ENCODE measurements at places on chromosomes 7 and 10. TPM values are rescaled to one million over a fixed set of nuclear protein-coding genes. Genes with fewer than 3 reads are reported as not detected.

TMEM270 gene
- not detected for total RNA-seq

LRRD1 gene
- total RNA-seq: 0.12 TPM

FHIP2A gene
- total RNA-seq: 14.0 TPM

CFAP46 gene
- 4.8 TPM for total RNA-seq

NXPH1 gene
- total RNA-seq: not detected

WASHC2A gene
- total RNA-seq: 13.8 TPM

MMD2 gene
- total RNA-seq: not detected

ANKRD30A gene
- total RNA-seq: 1.2 TPM

CCDC172 gene
- total RNA-seq: 0.06 TPM

IQUB gene
- 0.08 TPM for total RNA-seq

SH3PXD2A gene
- total RNA-seq: 1.2 TPM

COL28A1 gene
- not detected for total RNA-seq

TFEC gene
- total RNA-seq: 0.39 TPM

- no peak for DNase-seq
These were observed 321.3 kb downstream of the PTEN start for GRCh38 chr10:88184543-88185297.

GRCh38 chr10:80878330-80878729 is 340.6 kb downstream of the SH2D4B start:
- no peak for DNase-seq

- no peak for DNase-seq
These were observed 130.1 kb downstream of the CREB5 start for GRCh38 chr7:28542410-28542809.

- no peak for DNase-seq
These were observed 112.1 kb downstream of the WDFY4 start for GRCh38 chr10:48796713-48797245.

DNA sequence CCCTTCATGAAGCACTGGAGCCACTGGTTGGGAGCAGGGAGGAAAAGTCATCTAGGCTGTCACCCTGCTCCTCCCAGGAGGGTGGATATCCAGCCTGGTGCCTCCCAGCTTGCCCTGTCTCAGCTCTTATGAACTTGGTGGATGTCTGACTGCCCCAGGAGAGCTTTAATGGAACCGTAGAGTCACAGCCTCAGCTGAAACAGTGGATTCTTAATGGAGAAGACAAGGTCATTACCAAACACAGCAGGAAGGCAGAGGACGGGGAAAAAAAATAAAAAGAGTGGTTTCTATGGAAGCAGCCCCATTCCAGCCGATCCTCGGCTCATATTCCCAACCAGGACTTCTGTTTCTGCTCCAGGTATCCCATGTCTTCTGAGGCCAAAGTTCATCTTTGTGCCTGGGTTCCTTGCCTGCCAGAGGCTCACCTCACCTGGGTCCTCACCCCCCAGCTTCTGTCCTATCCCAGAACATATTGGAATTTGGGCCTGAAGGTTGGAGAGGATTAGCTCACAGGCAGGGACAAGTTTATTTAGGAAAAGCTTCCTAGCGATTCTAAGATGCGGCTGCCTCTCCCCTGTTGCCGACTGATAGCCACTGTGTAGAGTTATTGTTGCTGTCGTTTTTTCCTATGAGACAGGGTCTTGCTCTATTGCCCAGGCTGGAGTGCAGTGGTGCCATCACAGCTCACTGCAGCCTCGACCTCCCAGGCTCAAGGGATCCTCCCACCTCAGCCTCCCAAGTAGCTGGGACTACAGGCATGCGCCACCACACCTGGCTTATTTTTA is 15.6 kb downstream of the CCL26 start:
- no peak for DNase-seq

GRCh38 chr7:35605760-35606159 is 89.2 kb downstream of the HERPUD2 start:
- DNase-seq: no peak

DNA sequence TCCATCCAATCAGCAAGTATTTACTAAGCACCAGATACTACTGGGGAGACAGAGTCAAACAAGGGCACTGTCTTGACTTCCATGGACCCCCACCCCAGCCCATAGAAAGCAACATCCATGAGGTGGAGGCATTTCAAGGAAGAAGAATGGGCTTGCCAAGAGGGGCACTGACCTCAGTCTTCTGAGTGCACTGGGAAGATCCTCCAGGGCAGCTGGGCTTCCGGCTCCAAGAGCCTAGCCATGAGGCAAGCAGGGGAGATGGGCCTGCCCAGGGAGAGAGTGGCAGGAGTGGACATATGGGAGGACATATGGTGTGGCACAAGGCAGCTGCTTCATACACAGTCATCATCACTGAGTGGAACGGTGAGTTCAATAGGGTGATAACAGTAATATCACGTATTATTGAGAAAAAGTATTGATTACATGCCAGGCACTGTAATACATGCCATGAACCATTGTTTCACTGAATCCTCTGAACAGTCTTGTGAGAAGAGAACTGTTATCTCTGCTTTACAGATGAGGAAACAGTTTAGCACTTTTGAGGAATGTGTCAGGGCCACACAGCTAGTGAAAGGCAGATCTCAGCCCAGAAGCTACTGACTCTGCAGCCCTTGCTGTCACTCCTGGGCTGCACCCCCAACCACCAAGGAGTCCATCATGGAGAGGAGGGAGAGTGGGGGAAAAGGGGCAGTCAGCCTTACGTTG is 331.7 kb upstream of the ZMIZ1 start:
- no peak for DNase-seq

- DNase-seq: no peak
These were observed 17.6 kb upstream of the TMEM26 start for GRCh38 chr10:61470740-61471139.

- DNase-seq: no peak
These were observed 65.7 kb downstream of the AP3M1 start for GRCh38 chr10:74084955-74085354.

DNA sequence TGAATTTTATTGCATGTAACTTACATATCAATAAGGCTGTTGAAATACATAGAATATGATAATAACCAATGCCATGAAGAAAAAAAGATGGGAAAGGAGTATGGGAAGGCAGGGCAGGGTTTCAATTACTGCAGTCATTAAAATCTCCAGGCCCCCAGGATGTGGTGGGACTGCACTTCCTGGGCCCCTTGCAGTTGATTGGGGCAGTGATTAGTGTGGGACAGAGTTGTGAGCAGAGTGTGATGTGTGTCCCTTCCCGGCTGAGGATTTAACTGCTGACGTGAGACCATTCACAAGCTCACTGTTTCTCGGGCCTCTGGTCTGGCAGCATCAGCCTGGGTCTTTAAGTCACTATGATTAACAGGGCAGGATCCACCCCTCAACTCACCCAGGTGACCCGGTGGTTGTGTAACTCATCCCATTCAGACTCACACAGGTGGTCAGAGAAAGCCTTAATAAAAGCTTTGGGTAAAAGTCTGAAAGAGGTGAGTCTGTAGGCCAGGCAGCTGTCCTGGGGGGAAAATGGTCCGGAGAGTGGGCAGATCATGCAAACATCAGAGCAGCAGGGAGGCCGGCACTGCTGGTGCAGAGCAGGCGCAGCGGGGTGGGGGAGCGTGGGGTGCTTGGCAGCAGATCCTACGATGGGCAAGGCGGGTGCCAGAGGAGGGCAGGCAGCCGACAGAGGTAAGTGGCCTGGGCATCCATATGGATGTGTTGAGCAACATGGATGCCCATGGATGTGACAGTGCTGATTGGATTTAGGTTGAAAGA is 36.3 kb upstream of the WDFY4 start:
- DNase-seq: no peak

DNA sequence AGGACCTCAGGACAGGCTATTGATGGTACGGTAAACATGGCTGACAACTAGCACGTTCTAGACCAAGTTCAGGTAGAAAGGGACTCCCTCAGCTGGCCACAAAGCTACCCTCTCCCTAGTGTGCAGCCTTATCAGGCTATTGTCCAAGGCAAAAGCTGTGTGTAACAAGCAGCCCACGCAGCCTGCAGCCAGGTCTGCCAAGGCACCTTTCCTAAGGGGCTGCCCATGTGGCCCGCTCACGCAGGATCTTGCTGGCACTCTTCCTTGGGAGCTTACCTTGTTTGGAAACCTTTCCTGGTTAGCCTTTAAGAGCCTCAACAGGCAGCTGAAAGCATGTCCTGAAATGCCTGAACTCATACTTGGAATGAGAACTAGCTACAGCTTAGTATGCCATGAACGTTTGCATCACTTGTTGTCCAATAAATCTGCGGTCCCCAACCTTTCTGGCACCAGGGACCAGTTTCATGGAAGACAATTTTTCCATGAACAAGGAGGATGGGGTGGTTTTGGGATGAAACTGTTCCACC is 51.7 kb downstream of the SYPL1 start:
- no peak for DNase-seq

GRCh38 chr7:92699560-92699959 is 109.4 kb upstream of the FAM133B start:
- no peak for DNase-seq

DNA sequence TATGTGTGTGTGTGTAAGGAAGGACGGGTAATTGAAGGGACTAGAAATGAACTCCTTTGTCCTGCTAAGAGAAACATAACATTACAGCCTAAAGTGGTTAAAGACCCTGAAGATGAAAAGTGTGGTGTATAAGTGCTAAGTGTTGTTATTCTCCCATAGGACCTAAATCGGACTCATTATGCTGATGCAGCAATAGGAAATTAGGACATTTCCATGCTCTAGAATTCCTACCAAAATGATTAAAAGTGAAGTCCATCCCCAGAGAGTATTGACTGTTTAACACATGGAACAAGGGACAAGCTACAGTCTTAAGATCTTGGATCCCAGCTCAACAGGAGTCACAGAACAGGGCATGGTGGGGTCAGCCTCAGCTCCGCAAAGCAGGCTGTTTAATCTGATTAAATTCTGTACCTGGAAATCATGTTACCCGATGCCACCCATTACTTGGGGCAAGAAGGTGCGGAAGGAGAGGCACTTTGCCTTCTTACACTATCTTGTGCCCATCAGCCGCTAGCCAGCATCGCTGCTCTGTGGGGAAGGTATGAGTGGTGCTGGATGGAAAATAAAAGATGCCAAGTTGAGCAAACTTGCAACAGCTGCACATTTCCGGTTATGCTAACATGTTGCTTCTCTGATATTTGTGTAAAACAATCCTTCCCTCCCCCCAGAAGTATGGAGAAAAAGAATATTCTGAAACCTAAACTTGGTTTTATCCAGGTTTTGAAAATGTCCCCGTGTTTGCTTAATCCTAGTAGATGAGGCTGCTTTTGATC is 100.5 kb downstream of the CREB5 start:
- DNase-seq: no peak

DNA sequence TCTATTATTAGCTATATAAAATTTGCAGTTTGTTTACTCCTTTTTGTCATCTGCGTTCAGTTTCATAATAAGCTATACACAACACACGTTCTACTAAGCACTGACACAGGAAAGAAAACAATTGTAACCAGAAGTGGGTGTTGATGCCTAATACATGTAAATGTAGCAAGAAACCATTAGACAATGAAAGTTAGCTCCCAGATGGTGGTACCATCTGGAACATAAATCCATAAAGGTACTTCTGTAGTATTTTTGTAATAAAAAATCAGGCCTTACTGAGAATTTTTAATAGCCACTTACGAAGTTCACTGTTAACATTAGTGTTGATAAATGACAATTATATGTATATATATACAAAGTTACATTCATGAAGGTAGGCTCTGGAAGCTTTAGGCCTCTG is 194.7 kb downstream of the KCND2 start:
- no peak for DNase-seq

- DNase-seq: no peak
These were observed 315.3 kb upstream of the KAT6B start for GRCh38 chr10:74511051-74511450.

DNA sequence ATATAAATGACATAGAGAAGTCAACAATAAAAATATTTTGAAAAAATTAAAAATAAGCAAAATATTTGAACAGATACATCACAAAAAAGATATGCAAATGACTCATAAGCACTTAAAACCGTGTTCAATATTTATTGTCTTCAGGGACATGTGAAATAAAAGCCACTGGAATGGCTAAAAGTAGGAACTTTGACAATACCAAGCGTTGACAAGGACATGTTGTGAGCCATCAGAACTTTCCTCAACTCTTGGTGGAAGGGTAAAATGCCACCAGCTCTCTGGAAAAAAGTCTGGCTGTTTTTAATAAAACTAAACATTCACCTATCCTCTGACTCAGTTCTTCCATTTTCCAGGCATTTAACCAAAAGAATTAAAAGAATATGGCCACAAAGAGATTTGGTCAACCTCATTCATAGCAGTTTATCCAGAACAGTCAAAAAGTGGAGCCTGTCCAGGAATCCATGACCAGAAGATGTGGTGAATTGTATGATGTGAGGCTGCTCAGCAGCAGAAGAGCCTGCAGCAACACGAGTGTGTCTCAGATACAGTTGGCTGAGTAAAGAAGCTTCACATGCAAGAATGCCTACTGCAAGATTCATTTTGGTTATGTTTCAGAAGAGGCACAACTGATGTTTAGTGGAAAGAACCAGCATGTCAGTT is 7.1 kb upstream of the KLF6 start:
- DNase-seq: no peak

All from H4 (cell line).